ENCODE measurements at places on chromosomes 4 and X.
A peak's percentile ranks its signal among the peaks of the same experiment; 100 is the strongest.

DNA sequence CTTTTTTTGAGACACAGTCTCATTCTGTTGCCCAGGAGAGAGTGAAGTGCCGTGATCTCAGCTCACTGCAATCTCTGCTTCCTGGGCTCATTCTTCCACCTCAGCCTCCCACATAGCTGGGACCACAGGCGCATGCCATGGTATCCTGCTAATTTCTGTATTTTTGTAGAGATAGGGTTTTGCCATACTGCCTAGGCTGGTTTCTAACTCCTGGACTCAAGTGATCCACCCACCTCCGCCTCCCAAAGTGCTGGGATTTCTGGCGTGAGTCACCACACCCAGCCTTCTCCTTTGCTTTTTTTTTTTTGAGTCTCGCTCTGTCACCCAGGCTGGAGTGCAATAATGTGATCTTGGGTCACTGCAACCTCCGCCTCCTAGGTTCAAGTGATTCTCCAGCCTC is 94.1 kb downstream of the PDS5A start:
- no peak for DNase-seq

DNA sequence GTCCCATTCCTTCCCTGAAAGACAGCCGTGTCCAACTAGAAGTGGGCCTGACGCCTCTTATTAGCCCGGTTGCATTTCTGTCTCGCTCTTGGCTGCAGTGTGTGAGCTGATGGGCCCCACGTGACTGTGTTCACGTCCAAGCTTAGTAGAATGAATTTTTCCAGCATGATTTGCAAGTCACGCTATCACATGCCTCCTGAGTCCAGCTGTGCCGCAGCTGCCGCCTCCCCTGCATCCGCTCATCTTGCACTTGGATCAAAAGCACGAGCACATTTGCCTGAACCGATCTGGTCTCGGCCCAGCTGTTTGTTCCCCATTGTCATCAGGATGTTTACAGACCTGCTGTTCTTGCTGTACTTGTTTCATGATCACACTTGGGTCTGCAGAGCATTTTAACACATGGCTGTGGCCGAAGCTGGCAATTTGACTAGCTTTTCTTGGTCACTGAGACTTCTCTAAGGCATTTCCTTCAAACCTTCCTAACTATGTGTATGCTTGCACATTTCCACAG is 126.5 kb downstream of the KIT start:
- no peak for DNase-seq

DNA sequence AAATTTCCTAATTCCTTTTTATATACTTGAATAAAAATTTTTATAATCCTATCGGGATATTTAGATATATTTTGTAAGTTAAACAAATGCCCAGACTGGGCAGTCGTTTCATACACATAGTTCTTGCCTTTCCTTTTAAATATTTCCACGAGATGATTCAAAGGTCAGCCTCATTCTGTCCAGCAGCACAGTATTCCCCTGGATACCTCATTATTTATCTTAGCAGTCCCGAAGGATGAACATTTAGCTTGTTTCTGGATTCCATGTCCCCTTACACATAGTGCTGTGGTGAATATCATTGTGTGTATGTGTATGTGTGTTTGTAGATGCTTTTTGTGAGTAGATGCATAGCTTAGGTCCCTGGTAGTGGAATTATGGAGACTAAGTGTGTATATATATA is 38.3 kb downstream of the RAPGEF2 start:
- DNase-seq = no peak

DNA sequence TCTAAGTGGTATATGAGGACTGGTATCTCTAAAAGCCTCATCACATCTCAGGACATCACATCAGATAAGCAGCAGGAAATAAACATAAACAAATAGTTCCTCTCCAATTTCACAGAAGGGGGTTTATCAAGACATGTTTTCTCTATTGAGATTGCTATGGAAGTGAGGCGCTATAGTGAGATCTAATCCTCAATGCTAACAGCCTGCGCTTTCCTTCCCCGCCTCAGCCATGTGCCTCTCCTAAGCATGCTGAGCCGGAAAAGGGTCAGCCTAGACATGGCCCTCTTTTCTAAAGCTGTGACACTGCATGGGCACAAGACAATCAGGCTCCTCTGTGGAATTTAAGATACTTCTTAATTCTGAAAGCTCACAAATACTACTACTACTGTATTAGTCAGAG is 286.1 kb downstream of the INPP4B start:
- no peak for DNase-seq

DNA sequence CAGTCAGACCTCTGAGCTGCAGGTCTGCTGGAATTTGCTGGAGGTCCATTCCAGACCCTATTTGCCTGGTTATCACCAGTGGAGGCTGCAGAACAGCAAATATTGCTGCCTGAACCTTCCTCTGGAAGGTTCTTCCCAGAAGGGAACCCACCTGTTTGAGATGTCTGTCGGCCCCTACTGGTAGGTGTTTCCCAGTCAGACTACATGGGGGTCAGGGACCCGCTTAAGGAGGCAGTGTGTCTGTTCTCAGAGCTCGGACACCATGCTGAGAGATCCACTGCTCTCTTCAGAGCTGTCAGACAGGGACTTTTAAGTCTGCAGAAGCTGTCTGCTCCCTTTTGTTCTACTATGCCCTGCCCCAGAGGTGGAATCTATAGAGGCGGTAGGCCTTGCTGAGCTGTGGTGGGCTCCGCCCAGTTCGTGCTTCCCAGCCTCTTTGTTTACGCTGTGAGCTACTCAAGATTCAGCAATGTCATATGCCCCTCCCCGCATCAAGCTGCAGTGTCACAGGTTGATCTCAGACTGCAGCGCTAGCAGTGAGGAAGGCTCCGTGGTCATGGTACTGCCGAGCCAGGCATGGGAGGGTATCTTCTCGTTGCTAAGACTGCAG is 44.1 kb upstream of the KDR start:
- no peak for DNase-seq

DNA sequence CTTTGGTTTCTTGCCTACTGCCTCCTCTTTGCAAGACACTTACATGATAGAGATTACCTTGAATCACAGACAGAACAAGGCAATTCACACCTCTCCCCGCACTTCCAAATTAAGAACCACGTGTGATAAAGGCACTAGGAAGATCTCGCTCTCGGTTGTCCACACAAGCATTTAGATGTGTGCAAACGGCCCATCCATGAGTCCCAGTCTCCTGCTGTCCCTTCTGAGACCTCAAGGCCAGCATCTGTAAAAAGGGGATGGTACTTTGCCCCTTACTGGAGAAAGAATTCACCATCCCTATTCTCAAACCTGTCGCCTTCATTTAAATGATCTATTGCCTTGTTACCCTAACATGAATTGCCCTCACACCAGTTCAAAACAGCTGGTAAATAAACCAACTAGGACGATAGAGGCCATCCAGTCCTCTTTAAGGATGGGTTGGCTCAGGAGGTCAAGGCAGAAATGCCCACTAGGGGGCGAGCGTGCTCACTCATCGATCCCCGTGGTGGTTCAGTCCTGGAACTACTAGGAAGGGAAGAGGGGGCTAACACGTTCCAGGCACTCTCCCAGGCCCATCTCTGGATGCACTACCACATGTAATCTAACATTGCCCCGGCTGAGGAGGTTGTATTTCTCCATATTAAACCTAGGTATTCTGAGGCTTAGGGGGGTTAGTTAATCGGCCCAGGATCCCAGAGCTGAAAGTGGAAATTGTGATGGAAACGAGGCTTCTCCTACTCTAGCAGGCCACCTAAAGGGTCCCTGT is 95.8 kb downstream of the DHX15 start:
- peak; percentile 64 for DNase-seq

GRCh38 chrX:133333154-133333750 is 82.0 kb downstream of the GPC4 start:
- DNase-seq = no peak

Data from stimulated activated CD4-positive, alpha-beta T cell treated with anti-CD3 and anti-CD28 coated beads, Interleukin-4, amount 100 ng/mL, for 4 hours (primary cell).